DMS79 treated with DMSO at 0.1 percent for 48 hours (cell line): ENCODE measurements at places on chromosomes 5 and 9.
A peak's percentile ranks its signal among the peaks of the same experiment; 100 is the strongest.

DNA sequence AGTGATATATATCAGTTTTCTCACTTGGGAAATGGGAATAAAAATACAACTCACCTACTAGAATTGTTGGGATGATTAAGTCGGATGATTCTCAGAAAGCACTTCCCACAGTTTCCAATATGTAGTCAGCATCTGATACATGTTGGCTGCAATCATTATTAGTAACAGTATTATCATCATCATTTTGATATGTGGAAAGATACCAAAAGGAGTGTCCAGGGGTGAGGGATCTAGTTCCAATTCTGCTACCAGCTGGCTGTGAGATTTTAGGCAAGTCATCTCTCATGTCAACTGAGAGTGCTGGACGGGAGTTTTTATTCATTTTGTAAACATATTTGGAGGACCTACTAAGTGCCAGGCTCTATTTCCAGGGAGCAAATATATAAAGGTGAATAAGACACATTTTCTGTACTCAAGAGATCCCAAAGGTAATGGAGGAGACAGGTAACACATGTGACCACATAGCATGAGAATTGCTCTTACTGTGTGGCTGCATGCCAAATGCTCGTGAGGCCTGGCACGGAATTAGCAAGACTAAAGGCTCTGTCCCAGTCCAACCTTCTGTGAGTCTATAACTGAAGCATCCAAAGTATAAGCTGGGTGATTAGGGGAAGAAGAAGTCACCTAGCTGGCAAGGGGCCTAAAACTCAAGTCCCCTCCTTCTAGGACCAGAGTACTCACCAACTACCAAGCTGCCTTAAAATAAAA, 83.0 kb downstream of the GRIA1 start:
- DNase-seq: peak; percentile 72

GRCh38 chr9:84966876-84967830, 297.6 kb downstream of the NTRK2 start:
- no peak for DNase-seq

- no peak for DNase-seq
Observed at GRCh38 chr9:116234081-116234480, 80.5 kb downstream of the PAPPA start.

DNA sequence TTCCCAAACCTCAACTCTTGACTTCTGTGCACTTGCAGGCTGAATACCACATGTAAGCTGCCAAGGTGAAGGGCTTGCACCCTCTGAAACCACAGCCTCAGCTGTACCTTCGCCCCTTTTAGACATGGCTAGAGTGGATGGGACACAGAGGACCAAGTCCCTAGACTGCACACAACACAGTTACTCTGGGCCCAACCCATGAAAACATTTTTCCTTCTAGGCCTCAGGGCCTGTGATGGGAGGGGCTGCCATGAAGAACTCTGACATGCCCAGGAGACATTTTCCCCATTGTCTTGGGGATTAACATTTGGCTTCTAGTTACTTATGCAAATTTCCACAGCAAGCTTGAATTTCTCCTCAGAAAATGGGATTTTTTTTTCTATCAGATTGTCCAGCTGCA, 331.0 kb upstream of the RGMB start:
- DNase-seq: no peak

DNA sequence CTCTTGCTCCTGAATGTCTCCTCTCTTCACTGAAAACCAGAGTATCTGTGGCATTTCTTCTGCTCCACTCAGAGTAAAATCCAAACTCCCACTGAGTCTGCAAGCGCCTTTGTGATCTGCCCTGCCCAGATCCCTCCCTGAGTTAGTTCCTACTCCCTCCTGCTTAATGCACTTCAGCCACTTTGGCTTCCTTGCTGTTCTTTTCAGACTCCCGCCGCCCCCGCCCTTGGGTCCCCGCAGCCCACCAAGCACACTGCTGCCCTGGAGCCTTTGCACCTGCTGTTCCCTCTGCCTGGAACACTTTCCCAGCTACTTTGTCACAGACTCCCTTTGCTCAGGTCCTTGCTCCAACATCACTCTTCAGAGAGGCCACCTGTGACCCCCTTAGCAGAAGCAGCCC, 127.2 kb upstream of the SLC25A48 start:
- no peak for DNase-seq

DNA sequence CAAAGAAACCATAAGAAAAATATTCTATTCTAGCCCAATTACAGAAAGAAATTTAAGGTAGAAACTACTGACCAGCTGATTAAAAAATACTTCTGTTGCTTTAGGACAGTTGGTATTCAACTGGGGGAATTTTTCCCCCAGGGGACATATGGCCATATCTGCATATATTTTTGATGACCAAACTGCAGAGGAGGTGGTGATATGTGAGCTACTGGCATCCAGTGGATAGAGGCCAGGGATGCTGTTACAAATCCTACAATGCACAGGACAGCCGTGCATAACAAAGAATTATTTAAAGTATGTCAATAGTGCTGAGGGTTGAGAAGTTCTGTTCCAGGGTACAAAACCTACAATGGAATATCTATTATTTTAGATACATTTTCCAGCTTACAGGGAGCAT, 24.0 kb downstream of the ZFR start:
- DNase-seq: no peak

DNA sequence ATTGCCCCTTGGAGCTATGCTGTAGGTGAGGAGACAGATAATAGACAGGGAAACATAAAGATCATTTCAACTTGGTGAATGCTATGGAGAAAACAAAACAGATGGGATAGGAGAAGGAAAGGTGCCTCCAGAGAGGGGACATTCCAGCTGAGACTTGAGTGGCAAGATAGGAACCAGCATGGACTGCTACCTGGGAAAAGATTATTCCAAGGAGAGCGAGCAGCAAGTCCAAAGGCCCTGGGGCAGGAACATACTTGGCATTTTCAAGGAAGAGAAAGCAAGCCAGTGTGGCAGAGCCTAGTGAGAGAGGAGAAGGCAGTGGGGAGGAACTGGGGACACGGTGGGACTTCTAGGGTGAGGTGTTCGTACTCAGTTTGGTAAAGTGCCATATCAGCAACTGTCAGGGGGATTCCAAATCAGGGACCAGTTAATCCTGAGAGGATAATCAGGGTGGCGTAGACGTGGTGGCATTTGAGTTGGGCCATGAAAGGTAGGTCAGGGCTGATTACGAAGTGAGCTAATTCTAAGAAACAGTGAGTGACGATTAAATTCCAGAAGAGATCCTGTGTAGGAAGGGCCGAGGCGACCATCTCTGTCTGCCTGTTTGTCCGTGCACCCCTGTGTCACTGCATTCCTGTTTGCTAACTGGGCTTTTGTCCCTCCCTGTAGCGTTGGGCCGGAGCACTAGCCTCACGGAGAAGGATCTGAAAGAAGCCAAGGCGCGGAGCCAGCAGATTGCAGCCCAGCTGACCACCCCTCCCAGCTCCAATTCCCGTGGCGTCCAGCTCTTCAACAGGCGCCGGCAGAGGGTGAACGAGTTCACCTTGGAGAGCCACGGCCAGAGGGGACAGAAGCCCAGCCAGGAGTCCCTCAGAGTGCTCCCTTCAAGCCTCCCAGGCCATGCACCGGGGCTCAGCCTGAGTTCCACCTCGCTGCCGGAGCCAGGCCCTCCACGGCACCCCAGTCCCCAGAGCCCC, 7.1 kb downstream of the SYNPO start:
- DNase-seq: no peak

- no peak for DNase-seq
Observed at GRCh38 chr9:16680541-16680940, 189.9 kb downstream of the BNC2 start.

GRCh38 chr5:175484322-175484721, 6.0 kb downstream of the SFXN1 start:
- no peak for DNase-seq

GRCh38 chr9:121822093-121823085, 171.0 kb downstream of the DAB2IP start:
- DNase-seq: no peak

GRCh38 chr9:16126042-16126441, 573.2 kb downstream of the CCDC171 start:
- no peak for DNase-seq

- no peak for DNase-seq
Observed at GRCh38 chr5:41414598-41414997, 95.8 kb downstream of the PLCXD3 start.

DNA sequence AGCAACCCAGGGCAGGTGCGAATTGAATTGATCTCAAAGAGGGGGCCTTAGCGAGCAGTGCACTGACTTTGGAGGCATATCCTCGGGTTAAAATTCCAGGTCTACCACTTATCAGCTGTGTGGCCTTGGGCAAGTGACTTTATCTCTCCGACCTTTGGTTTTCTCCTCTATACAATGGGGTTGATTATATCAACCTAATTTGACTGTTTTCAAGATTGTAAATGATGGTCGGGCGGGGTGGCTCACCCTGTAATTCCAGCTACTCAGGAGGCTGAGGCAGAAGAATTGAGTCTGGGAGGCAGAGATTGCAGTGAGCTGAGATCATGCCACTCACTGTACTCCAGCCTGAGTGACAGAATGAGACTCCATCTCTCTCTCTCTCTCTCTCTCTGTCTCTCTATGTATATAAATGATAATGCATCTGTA, 18.7 kb downstream of the SPRY4 start:
- DNase-seq: no peak

- no peak for DNase-seq
Observed at GRCh38 chr5:34053571-34054399, 10.8 kb upstream of the C1QTNF3 start.

DNA sequence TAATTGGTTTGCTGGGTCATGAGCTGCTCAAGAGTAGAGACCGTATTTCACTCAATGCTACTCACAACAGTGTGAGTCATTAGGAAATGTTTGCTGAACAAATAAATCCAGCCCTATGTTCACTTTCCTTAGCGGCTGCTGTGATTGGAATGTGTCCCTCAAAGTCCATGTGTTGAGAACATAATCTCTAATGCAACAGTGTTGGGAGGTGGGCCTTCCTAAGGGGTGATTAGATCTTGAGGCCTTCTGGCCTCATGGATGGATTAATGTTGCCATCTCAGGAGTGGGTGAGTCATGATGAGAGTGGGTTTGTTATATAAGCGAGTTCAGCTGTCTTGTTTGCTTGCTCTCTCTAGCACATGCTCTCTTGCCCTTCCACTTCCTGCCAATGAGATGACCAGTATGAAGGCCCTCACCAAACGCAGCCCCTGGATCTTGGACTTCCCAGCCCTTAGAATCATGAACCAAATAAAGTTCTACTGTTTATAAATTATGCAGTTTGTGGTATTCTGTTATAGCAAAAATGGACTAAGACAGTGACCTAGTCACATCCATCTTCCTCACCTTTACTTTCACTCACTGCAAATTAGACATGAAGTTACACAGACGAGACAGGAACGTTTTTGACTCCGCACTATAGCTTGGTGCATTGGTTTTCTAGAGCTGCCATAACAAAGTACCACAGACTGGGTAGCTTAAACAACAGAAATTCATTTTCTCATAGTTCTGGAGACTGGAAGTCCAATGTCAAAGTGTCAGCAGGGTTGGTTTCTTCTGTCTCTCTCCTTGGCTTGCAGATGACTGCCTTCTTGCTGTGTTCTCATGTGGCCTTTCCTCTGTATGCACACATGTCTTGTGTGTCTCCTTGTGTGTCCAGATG, 50.9 kb upstream of the FAM169A start:
- peak; percentile 1 for DNase-seq

DNA sequence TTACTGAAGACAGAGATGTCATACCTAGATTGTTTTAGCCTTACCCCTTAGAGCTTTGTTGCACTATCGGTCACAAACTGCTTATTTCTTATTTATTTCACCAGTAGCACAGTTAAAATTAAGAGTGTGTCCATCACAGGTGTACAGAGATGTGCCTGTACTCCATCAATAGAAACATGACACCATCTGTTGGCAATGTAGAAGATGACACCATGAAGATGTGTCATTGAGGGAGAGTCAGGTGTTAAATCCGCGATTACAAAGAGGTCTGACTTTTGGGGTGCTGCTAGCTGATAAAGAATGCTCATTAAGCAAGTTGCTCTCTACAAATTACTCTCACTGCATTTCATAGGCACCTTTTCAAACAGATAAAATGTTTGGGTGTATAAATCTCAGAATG, 164.4 kb downstream of the SMARCA2 start:
- no peak for DNase-seq

GRCh38 chr5:179873588-179874110, 15.0 kb upstream of the MRNIP start:
- DNase-seq: no peak

DNA sequence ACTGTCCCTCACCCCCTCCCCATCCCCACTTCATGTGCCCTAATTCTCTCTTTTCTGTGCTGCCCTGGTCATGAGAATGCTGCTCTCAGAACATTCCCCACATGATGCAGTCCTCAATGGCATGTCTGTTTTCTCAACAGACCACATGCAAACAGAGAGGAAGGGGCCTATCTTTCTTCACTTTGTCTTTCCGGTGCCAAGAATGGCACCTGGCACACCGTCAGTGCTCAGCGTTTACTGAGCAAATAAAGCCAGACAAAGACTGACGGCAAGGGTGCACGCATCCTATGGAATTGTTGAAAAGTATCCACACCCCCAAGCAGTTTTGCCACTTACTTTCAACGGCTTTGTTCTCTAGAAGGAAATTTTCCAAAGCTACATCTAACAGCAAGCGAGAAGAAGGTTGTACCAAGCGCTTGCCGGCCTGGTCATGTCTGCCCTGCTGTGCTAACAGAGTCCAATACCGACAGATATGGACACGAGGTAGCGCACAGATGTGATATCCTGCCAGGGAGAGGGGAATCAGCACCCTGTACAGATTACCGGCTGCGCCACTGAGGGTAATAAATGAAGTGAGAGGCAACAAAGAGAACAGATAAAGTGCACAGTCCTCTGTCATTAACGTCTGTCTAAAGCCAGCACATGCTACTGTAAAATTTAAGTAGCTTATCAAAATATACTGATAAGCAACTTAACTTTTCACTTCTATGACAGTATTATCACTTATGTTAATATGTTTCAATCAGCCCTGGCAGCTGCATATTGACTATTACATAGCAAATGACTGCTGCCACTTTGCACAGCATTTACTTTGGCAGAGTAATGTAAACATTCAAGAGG, 251.7 kb downstream of the DENND1A start:
- peak; percentile 77 for DNase-seq

GRCh38 chr9:114049441-114050225, 28.5 kb downstream of the AMBP start:
- DNase-seq: no peak

DNA sequence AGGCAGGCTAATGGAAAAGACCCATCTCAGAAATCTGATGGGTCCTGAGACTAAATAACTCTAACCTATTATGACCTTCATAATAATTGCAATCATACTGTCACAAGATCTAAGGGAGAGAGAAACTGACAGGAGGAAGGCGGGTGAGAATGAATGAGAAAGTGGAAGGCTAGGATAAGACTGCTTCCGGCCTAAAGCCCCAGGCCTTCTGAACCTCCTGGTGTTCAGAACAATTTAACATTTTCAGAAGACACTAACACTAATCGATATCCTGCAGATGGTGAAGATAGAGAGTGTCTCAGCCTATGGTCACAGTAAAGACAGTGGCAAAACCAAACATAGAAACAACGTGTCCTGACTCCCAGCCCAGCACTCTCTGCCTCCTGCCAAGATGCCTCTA, 1.2 kb downstream of the RPS14 start:
- DNase-seq: no peak
